ENCODE measurements at places on chromosomes 6 and 20.

DNA sequence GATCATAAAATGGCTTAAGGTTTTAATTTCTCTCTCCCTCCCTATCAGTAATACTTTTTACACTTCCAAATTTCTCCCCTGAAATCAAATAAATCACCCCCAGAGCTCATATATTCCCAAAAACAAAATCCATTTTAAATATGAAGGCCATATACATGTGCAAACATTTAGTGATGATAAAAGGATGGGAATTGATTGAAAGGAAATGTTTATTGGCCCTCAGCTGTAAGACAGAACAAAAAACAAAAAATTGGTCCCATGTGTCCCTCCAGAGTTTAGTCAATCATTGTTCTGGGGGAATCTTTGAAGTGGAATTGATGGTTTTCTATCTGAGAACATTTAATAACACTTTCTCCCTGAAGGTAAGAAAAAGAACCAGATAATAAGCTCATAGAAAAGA is 91.7 kb downstream of the COL12A1 start:
- no peak for DNase-seq

- no peak for DNase-seq
Measured at GRCh38 chr20:64236137-64237088, 19.1 kb upstream of the PCMTD2 start.

- DNase-seq, result no peak
Measured at GRCh38 chr20:24778585-24779031, 170.5 kb upstream of the CST7 start.

GRCh38 chr6:122389704-122390372 is 9.6 kb upstream of the HSF2 start:
- no peak for DNase-seq

DNA sequence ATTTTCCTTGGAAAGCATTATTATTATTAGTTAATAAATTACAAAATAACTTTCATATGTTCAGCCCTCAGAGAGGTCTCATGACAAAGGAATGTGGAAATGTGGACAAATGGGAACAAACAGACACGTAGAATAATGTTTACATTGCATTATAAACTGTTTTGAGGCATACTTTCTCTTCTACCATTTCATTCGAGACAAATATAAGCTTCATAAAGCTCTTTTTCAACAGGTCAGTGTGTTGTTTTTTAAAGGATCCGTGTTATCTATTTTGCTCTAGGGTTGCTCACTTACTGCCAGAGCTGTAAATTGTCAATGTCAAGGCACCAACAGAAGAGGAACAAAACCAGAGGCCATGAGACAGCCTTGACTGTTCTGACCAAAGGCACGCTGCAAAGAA is 256.8 kb downstream of the PHACTR1 start:
- no peak for DNase-seq

GRCh38 chr6:18055714-18056382 is 66.6 kb downstream of the NHLRC1 start:
- DNase-seq, result peak; percentile 87

GRCh38 chr6:168650671-168651111 is 209.7 kb downstream of the SMOC2 start:
- no peak for DNase-seq

GRCh38 chr20:32966881-32967781 is 37.1 kb downstream of the SUN5 start:
- DNase-seq, result no peak

DNA sequence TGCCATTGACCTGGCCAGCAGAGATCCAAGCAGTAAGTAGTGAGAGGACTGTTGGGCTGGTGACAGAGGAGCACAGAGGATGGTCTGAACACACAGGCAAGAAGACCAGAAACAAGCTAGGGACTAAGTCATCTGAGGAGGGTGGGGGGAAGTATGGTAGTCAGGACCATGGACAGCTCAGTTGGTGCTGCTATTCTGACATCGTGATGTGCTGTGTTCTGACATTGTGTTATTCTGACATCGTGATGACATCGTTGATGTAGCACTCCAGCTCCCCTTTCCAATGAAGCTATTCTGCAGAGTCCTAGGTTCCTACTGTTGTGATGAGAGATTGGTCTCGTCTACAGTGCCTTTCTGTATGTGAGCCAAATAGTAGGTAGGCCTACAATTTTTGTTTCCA is 28.7 kb downstream of the CFAP206 start:
- peak; percentile 56 for DNase-seq

All from foreskin keratinocyte (primary cell).